ENCODE measurements at places on chromosomes 1 and 21. TPM values are rescaled to one million over a fixed set of nuclear protein-coding genes. Genes with fewer than 3 reads are reported as not detected.

Gene GNG12
- 163 TPM for total RNA-seq

GRCh38 chr1:3898994-3899753, 898 bp downstream of the C1orf174 start:
- peak; percentile 29 for DNase-seq

GRCh38 chr1:173426057-173426456, 51.1 kb upstream of the PRDX6 start:
- no peak for DNase-seq

DNA sequence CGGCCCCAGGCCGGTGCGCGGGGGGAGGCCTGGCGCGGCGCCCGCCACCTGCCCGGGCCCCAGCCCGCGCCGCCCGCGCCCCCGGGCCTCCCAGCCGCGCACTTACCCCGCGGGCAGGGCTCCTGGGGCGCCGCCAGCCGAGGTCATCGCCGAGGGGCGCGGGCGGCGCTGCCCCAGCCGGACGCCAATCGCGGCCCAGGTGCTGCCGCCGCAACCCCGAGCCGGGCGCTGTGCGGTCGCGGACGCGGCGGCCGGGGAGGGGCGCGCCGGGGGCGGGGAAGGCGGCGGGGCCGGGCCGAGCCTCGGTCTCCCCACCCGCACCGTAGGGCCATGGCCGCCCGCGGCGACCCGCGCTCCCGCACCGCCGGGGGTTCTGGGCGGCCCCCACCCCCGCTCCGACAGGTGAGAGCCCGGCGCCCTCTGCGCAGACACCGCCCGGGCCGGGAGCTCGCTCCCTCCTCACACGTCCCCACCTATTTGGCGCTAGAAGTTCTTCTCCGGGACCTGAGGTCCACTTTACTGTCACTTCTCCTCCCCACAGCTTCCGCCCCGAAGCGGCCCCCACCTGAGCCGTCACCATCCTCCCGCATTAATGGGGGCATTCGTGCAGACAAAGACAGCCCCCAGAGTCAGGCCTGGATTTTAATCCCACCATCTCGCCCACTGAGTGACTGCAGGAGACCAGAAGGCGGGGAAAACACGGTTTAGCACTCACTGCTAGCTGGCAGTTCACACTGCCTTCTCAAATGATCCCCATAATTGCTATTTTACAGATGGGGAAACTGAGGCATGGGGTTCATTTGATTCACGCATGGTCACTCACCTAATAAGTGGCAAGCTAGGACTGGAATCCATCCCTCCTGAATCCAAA, at the start of gene TTC39A:
TSS of gene TTC39A (minus strand) at position 232 of the 871 bp plus-strand sequence. CDS start at position 147, 85 bp downstream.
- no peak for DNase-seq

DNA sequence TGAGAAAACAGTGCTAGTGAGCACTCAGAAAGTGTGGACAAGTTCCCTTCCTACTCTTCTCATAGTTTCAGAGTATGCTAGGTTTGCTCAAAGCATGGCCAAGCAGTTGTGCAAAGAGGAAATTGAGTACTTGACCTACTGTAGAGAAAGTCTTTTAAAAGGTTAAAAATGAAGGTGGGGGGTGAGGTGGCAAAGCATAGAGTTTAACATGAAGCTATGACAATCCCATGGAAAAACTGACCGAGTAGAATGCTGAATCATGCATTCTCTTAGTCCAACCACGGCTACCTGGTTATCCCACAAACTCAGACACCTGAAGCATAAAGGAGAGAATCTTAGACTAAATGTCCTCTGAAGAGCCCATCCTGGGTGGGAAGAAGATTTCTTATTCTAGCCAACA, 79.9 kb downstream of the PTPN14 start:
- peak; percentile 55 for DNase-seq

- peak; percentile 60 for DNase-seq
Measured at GRCh38 chr1:21924503-21925005, 12.6 kb downstream of the HSPG2 start.

GRCh38 chr1:233327651-233328141, at the start of gene MAP3K21:
Gene MAP3K21, plus strand, starts transcription at chr1:233327724. Its CDS starts 305 bp downstream, at chr1:233328029.
- no peak for DNase-seq

GRCh38 chr1:174008979-174009378, 13.2 kb downstream of the RC3H1 start:
- no peak for DNase-seq

DNA sequence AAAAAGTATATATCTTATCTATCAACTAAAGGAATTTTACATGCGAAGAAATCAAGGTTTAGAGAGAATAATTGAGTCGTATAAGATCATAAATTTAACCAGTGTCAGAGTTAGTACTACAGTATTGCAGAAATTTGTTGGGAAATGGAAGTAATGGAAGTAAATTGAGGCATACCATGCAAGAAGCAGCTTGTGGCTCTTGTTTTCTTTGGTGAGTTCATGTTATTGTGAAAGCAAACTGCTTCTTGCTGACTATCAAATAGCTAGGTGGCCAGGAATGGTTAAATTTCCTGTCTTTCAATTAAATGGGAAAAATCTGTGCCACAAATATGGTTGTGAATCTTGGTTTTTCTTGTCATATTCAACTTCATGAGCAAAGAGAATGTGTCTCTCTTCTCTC, 652.7 kb downstream of the LMO4 start:
- DNase-seq, result no peak

DNA sequence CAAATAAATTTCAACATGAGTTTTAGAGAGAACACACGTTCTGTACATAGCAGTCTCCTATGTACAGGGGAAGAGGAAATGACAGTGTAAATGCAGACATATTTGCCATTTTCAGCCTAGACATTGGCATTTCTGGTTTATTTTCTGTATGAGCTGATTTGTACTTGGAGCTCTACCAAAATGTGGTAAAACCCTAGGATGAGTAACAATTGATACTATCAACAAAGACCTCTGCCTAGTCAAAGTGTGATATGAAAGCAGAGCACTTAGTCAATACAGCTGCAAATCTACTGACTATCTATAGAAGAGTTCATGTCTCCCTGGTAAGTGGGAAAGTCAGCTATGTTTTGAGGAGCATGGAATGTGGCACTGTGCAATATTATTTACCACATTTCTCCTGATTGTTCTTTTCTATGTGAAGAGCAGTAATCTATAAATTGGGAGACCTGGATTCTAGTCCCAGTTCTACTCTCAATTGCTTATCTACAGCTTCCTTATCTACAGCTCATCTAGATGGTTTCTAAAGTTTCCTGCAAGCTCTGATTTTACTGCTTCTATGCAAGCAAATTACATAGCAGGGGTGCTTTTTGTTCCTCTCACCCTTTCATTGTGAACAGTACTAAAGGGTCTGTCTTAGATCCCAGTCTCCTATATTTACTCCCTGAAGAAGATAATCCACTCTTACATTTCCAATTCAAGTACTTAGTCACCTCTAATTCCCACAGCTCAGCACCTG, 334.2 kb downstream of the NTNG1 start:
- DNase-seq, result peak; percentile 37

Data from M059J (cell line).